ENCODE measurements at places on chromosomes 6 and 20. TPM values are rescaled to one million over a fixed set of nuclear protein-coding genes. Genes with fewer than 3 reads are reported as not detected.

PTPRT gene
- total RNA-seq, result 44.5 TPM

MICB gene
- 13.2 TPM for total RNA-seq

WRNIP1 gene
- total RNA-seq, result 80.2 TPM

SNAP91 gene
- total RNA-seq, result not detected

SLC17A1 gene
- not detected for total RNA-seq

VTA1 gene
- total RNA-seq, result 90.8 TPM

SH3BGRL2 gene
- not detected for total RNA-seq

STMN3 gene
- 4.1 TPM for total RNA-seq

OPRL1 gene
- 34.0 TPM for total RNA-seq
